Activated T-helper 1 cell treated with anti-CD3 and anti-CD28 coated beads, Interleukin-2, amount 50 U/mL, for 16 hours (primary cell): ENCODE measurements at places on chromosomes 3 and 15.

DNA sequence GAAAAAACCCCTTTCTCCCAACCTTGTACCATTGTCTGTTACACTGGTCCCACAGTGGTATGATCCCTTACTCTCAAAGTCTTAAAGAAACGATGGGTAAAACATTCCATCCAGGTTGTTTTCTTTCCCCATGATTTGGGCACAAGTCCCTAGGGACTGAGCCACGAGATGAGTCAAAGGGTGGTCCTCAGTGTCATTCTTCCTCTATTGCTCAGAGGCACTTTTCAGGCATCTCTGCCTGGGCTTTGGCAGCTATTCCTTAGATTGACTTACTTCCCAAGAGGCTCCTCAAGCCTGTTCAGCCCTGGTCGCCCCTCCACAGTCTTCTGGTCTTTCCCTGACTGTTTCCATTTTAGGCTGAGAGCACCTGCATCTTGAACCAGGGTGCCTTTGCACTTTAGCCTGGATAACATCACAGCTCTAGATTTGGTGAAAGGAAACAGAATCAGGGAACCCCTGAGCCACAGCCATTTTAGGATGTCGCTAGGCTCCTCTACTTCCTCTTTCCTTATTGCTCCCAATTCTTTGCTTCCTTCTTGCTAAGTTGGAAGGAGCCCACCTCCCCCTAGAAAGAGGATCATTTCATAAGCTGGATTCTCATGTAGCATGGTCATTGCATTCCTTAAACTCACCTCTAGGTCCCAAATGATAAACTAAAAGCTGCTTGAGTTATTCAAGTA, 131.0 kb upstream of the TPRG1 start:
- DNase-seq, result no peak

GRCh38 chr15:69722924-69723323, 270.3 kb downstream of the RPLP1 start:
- no peak for DNase-seq

DNA sequence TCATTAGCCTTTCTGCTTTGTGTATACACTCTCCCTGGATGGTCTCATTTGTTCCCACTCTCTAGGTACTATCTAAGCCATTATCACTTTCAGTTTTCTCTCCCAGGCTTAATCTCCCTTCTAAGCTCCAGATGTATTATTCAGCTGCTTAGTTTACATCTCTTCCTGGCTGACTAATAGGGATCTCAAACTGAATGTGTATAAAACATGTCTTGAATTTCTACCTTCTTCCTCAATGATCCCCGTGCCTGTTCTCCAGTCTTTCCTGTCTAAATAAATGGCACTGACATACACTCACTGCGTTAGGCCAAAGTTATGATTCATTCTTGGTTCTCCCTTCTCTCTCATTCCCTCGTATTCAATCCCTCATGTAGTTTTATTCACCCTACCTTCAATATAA, 127.3 kb downstream of the NR2F2 start:
- DNase-seq, result no peak

- no peak for DNase-seq
These were observed 53.4 kb upstream of the CHD2 start for GRCh38 chr15:92846741-92847140.

DNA sequence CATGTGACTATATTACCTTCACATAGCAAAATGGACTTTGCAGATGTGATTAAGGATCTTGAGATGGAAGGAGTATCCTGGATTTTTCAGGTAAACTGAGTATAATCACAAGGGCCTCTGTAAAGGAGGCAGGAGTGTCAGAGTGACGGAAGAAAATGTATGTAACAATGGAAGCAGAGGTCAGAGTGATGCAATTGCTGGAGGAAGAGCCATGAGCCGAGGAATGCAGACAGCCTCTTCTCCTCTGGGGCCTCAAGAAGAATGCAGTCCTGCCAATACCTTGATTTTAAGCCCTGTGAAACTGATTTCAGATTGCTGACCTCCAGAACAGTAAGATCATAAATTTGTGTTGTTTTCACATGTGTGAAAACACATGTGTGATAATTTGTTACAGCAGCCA, 15.1 kb downstream of the HEMK1 start:
- no peak for DNase-seq

- no peak for DNase-seq
These were observed 216.6 kb upstream of the PRICKLE2 start for GRCh38 chr3:64441861-64442260.

GRCh38 chr15:55222588-55222987, 25.8 kb upstream of the RSL24D1 start:
- DNase-seq, result no peak

GRCh38 chr3:72418244-72418643, 430.0 kb downstream of the SHQ1 start:
- no peak for DNase-seq

GRCh38 chr3:4990069-4990468, 10.8 kb downstream of the BHLHE40 start:
- no peak for DNase-seq

- no peak for DNase-seq
These were observed 26.6 kb downstream of the SRPRB start for GRCh38 chr3:133831966-133832801.

DNA sequence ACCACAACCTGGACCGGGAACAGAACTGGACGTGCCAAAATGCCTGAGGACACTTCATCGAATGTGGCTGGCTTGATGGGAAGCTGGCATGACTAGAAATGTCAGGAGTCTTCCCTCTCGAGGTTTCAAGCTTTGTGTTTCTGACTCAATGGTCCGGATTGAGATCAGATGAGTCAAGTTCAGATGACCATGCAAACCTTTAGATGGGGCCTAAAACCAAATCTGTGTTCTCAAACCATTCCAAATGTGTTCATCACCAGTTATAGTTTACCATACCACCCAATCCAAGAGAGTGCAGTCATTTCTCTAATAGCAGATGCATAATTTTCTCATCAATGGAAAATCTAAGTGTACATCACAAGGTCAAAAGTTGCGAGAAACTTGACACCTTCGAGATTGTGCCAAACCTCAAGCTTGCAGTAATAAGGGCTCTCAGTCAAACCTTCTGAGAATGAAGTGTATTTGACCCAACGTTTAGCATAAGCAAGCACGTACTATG, 369.1 kb downstream of the RORA start:
- no peak for DNase-seq

DNA sequence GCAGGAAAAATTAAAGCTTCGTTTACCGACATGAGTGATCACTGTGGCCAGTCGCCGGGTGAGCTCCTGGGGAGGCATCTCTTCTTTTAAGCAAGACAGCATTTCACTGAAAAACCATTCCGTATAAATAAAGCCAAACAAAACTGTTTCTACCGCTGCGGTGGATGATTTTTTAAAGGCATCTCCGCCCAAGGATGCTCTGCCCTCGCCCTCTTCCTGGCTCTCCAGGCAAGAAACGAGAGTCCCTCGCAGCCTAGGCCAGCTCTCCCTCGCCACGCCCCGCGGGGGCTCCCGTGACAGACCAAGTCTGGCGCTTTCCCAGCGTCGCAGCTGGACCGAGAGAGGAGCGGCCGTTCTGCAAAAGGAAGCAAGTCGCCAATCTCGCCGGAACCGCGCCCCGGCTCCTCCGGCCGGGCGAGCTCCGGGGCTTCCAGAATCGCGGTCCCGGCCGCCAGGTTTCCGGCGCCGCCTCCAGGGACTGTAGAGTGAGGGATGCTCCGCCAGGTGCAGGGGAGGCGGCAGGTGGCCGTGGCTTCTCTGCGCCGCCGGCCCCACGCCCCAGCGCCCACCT, 458 bp downstream of the MCF2L2 start:
- DNase-seq, result no peak

DNA sequence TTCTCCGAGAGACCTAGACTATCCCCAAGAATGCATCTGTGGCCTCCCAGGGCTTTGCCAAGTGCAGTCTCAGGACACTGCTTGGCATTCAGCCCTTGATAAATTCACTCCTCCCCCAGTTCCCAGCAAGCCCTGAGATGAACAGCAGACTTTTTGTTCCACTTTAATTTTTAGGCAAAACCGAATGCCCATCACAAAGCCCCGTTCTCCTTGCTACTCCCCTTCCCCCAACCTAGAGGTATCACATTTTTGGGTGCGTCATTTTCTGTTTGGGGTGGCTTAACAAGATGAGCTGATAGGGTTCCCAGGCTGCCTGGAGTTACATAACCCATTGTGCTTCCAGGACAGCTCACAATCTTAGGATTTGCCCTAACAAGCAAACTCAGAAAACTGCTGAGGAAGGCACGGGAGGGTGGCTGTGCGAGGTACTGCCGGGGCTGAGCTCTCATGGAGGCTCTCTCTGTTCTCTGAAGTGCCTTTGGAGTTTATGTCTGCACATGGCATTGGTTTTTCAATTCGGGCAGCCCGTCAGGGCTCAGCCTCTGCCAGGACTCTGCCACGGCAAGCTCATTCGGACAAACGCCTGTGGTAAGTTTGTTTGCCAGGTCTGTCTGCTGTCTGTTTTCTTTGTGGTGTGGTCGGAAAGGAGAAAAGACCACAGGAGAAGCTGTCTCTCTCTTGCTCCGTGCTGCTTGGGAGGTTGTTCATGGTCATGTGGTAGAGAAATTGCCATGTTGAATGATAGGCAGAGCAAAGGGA, at the start of gene TRAK1:
Gene TRAK1 (plus strand): TSS at position 385 of the 759 bp plus-strand sequence. CDS start 113 bp downstream, at position 498.
- no peak for DNase-seq

DNA sequence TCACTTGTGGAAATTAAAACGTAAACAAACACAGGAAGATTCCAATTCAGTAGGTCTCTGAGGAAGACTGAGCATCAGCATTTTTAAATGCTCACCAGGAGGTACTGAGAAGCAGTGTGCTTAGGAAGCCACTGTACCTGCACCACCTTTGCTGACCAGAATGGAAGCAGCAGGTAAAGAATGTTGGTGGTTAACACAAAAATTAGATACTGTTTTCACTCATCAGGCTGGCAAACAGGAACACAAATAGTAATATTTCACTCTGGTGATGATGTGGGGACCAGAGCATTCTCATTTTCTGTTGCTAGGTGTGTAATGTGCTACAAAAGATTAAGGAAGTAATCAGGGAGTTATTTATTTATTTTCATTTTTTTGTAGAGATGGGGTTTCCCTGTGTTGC, 29.9 kb upstream of the GHSR start:
- DNase-seq, result no peak

DNA sequence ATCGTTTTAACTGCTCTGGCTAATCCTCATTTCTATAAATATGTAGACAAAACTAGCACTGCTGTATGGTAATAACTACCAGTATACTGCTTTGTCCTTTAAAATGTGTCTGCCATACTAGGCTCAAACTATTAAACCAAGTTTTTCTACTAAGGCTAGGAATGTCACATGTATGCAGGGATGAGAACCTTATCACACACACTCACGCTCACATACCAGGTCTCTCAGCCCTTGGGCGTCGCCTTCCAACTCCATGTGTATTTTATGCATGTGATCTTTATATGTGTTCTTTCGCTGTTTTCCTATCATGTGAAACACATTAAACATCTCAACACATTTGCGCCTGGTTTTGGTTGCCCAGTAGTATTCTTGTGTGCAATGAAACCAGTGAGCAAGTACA, 32.6 kb downstream of the ATP2C1 start:
- no peak for DNase-seq

- DNase-seq, result no peak
These were observed 22.2 kb downstream of the SCN11A start for GRCh38 chr3:39029556-39029955.

DNA sequence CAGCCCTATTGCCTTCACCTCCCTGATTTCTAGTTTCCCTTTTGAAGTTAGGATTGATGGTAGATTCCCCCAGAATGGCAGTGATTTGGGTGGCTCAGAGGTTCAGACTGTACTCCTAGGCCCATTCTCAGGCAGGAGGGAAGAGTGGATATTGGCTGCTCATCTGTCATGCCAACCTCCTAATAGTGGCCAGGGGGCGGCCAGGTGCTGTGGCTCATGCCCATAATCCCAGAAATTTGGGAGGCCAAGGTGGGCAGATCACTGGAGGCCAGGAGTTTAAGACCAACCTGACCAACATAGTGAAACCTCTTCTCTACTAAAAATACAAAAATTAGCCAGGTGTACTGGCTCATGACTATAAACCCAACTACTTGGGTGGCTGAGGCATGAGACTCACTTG, 11.3 kb downstream of the RRP9 start:
- no peak for DNase-seq

DNA sequence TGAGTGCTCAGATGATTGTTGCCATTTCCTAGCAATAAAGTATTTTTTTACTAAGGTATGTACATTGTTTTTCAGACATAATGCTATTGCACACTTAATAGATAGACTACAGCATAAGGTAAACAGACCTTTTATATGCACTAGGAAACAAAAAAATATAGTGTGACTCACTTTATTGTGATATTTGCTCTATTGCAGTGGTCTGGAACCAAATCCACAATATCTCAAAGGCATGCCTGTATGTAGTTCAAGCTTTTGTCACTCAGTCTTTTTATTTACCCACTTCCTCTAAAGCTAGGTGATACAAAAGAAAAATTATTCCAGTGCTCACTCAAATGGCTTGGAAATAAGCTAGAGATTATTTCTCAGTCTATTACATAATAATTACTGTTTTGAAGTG, 209.9 kb upstream of the VEPH1 start:
- DNase-seq, result no peak

DNA sequence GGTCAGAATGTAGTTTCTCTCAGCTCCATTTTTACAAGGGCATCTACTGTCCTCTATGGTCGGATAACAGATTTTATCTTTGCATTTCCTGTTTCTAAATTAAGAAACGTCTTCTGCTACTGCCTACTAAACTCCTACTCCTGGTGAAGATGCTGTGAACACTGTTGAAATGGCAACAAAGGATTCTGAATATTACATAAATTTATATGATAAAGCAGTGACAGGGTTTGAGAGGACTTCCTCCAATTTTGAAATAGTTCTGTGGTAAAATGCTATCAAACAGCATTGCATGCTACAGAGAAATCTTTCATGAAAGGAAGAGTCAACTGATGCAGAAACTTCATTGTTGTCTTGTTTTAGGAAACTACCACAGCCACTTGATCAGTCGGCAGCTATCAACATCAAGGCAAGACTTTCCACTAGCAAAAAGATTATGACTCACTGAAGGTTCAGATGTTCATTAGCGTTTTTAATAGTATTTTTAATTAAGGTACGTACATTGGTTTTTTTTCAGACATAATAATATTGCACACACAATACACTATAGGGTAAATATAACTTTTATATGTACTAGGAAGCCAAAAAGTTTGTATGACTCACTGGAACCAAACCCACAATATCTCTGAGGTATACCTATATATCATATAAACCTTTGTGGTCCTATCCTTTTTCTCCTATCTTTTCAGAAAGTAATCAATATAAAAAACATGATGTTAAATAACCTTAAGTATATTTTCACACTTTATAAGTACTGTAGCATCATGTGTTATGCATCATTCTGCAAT, 156.1 kb downstream of the STAG1 start:
- DNase-seq, result no peak

GRCh38 chr15:101531170-101531569, 41.7 kb upstream of the PCSK6 start:
- DNase-seq, result no peak

GRCh38 chr3:41001556-41001955, 197.7 kb upstream of the CTNNB1 start:
- DNase-seq, result no peak
